ENCODE measurements at places on chromosomes 4 and X.
A peak's percentile ranks its signal among the peaks of the same experiment; 100 is the strongest.

GRCh38 chr4:52657618-52658501, 1.2 kb downstream of the USP46 start:
- DNase-seq: peak; percentile 22

DNA sequence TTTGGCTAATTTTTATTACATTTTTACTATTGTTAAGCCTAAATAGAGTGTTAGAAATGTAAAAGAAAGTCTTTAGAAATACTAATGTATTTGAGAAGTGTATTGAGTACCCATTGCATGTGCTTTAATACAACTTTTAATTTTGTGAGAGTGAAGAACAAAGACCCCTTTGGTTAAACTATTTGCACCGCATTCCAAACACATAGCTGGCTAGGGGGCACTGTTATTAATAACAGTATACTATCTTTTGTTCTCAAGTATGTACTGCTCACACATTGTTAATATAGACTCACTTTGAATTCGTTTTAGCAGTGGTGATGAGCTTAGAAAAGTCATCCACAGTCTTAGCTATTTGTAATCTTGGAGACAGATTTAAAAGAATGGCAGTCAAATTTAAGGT, 106.1 kb downstream of the CLDN22 start:
- DNase-seq: no peak

- no peak for DNase-seq
Observed at GRCh38 chr4:65071564-65071963, 598.7 kb downstream of the EPHA5 start.

- DNase-seq: peak; percentile 70
Observed at GRCh38 chr4:74624351-74625151, 169.8 kb downstream of the BTC start.

- no peak for DNase-seq
Observed at GRCh38 chrX:116282751-116283150, 112.2 kb downstream of the AGTR2 start.

- no peak for DNase-seq
Observed at GRCh38 chrX:82087699-82088098, 885.8 kb downstream of the SH3BGRL start.

- peak; percentile 64 for DNase-seq
Observed at GRCh38 chr4:185847352-185848097, 35.5 kb upstream of the SORBS2 start.

All from urothelium cell line (cell line).